Activated CD4-positive, alpha-beta T cell treated with anti-CD3 and anti-CD28 coated beads, Interleukin-2, Interleukin-6, amounts not matched to agents 100 ng/mL and 50 ng/mL, durations not matched to agents 16 hours and 8 hours (primary cell): ENCODE measurements at places on chromosomes 1 and 21.

DNA sequence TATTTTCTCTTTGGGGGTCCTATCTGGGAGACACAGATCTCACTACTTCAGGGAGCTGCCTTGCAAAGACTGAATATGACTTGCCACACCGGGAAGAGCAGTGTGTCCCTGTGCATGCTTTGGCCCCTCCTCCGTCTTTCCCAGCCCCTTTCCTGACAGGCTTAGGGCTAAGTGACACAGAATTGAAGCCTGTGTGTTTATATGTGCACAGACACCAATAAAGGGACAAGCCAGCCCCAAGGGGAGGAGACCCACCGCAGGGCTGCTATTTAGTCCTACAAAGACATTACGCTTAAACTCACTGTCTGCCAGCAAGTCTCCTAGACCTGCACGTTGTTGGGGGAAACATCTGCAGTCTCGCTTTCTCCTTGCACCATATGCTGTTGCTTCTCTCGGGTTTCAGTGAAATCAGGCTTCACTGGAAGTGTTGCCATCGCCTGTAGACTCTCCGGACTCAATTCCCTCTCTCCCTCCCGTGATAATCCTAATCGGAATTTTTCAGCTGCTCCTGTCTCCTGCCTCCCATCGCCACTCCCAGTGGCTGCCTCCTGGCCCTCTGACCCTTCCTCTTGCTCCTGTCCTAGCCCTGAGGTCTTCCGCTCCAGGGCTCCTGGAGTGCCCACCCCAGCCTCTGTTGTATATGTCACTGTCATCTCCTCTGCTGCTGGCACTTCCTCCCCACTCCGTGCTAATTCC is 58.5 kb upstream of the LRRC53 start:
- no peak for DNase-seq

DNA sequence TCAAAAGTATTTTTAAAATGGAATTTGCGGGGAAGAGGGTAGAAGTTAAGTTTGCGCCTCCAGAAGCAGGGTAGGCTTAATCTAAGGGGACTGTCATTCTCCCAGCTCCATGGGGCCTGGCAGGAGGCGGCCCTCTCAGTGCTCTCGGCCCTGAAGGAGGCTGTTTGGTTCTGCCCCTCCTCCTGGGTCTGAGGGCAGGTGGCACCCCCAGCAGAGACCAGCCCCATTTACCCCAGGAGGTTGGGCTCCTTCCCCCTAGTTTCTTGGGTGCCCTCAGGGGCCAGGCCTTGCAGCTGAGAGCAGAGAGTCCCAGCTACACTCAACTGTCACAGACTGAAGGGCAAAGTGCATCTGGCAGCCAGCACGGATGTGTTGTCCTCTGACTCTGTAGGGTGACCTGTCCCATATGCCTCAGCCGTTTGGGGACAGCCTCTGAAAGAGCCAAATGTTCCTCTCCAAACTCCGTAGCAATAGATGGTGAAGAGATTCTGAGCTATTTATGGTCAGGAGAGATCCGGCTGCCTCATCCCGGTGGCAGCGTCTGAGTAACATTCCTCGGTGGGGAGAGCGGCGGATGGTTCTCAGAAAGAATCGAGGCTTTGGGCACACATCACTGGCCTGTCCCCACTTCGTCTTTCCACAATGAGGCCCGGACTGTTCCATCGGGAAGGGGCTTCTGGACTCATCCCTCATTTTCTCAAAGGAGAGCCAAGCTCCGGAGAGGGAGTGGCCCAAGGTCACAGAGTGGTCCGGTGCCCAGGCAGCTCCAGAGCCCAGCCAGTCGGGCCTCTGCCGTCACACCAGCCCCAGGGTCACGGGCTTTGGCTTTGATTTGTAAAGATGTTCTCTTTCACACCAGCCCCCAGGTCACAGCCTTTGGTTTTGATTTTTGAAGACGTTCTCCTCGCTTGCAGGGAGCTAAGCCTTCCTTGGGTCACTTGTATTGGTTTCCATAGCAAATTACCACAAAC is 424.2 kb upstream of the VAMP3 start:
- no peak for DNase-seq

DNA sequence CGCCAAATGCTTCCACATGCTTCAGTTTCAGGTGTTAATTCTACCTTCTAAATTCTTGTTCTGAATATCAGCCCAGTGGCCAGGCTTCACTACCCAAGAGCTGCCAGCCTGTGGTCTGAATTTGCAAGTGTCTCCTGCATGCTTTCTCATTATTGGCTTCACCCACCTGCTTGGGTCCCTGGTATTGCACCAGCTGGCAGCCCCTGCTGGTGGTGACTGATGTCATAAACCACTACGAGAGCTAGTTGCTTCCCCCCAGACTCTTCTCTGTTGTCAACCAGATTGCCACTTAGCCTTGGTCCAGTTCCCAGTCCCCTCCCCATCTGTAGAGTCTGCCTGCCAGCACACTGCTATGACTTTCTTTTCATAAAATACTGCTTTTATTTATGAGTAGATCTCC is 197.7 kb upstream of the DUSP10 start:
- no peak for DNase-seq

- peak; percentile 60 for DNase-seq
Observed at GRCh38 chr21:37367703-37368540, 1.3 kb downstream of the DYRK1A start.

GRCh38 chr1:8813991-8814390 is 3.4 kb downstream of the RERE start:
- DNase-seq, result no peak

GRCh38 chr1:207971331-207972219 is 60.6 kb upstream of the CD34 start:
- DNase-seq, result no peak

GRCh38 chr1:118437664-118438063 is 252.6 kb upstream of the SPAG17 start:
- no peak for DNase-seq

DNA sequence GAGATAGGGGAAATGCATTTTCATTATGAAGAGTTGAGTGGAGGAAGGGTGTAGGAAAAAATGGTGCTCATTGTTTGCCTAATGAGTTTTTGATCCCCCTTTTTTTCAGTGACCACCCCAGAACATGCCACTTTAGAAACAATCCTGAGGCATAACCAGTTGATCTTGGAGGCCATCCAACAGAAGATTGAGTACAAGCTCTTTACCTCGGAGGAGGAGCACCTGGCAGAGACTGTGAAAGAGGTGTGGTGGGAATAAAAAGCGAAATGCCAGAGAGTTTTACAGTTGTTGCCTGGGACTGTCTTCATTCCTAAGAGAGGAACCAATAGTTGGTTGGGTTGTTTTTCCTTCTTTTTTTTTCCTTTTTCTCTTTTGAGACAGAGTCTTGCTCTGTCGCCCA is 54.3 kb upstream of the EPHA8 start:
- DNase-seq, result no peak

DNA sequence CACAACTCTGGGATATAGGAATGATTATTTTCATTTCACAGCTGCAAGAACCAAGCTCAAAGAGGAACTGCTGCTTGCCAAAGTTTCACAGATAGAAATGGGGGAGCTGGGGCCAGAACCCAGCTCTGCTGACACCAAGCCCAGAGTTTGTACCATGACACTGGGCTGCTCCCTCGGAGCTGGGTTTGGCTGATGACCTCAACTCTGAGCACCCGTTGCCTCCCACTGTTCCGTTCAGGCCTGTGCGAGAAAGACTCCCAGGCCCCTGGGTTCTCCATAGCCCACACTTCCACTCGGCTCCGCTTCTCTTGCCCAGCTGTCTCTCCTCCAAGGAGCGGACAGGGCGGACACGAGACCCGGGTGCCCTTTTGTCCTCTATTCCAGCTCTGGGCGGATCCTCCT is 55.2 kb downstream of the NGF start:
- no peak for DNase-seq

DNA sequence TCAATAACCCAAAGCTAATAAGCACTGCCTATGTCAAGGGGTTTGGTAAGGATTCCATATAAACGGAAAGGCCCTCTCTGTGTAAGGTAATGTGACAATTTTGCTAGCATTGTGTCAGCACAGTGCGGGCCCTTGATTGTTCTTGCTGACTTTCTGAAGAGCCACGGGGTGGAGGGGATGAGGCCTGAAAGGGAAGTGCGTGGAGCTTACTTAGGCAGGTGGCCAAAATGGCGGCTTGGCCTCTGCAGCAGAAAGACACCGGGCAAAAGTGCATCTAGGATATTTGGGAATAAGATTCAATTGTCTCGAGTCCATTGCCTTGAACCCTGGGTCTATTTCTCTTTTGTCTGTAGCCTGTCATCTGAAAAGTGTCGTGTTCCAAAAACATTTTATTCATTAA is 114.3 kb downstream of the TGFB2 start:
- no peak for DNase-seq

- no peak for DNase-seq
Observed at GRCh38 chr1:96520579-96520947, 201.0 kb upstream of the PTBP2 start.

GRCh38 chr1:239909898-239910297 is 181.8 kb upstream of the FMN2 start:
- no peak for DNase-seq

GRCh38 chr1:157176591-157177121 is 38.5 kb upstream of the ETV3 start:
- no peak for DNase-seq

GRCh38 chr1:34786521-34787325 is 5.7 kb downstream of the GJB3 start:
- peak; percentile 73 for DNase-seq

DNA sequence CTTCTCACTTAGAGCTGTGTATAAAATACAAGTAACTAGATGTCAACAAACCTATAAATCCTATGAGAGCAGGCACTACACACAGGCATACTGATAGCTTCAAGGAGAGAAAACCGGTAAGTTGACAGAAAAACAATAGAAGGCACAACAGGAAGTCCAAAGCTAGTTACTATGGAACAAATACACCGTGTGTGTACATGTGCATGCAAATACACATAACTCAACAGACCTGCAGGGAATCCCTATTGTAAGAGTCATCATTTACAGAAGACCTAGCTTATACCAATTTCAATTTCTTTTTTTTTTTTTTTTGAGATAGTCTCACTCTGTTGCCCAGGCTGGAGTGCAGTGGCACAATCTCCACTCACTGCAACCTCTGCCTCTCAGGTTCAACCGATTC is 26.3 kb downstream of the JAK1 start:
- no peak for DNase-seq

GRCh38 chr1:68339505-68339904 is 107.2 kb upstream of the WLS start:
- DNase-seq, result no peak

DNA sequence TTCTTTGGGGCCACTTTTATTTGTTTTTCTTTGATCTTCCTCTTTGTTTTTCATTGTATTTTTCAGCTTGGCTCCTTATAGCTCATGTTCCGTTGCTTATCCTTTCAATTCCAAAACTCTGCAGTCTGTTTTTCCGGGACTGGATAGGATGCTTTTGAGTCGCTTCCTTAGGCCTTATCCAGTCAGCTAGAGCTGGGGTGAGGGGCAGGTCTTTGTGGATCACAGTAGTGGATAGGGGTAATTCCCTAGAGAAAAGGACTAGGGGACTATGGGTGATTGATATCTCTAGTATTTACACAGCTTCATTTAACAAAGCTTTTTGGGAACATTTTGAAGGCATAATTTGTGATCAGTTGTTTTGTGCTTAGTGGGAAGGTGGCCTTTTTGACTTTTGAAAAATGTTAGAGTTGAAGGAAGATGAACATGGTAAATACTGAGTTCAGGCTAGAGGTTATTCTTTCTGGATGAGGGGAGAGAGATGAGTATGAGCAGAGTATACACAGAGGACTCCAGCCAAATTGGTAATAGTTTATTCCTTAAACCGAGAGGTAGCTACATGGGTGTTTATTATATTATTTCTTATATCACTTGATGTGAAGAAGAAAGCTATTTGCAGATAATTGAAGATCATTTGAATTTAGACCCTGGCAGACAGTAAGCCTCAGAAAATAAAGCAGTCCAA is 22.5 kb downstream of the CEP350 start:
- DNase-seq, result no peak

- no peak for DNase-seq
Observed at GRCh38 chr1:111982428-111982827, 7.0 kb downstream of the KCND3 start.

DNA sequence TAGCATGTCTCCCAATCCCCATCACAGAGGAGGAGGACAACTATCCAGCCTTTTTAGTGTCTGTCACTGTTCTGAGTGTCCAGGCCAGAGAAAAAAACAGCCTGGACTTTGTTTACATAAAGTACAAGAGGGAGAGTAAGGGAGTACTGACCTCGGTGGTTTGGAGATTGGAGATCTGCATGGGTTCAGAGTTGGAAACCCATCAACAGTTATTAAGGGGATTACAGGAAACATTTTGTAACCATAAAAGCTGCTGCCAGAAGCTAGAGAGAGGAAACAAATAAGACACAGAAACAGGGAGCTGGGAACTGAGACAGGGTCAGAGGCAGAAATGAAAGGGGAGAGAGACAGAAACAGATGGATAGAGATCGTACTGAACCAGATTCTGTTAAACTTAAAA is 131.5 kb upstream of the CTTNBP2NL start:
- no peak for DNase-seq

DNA sequence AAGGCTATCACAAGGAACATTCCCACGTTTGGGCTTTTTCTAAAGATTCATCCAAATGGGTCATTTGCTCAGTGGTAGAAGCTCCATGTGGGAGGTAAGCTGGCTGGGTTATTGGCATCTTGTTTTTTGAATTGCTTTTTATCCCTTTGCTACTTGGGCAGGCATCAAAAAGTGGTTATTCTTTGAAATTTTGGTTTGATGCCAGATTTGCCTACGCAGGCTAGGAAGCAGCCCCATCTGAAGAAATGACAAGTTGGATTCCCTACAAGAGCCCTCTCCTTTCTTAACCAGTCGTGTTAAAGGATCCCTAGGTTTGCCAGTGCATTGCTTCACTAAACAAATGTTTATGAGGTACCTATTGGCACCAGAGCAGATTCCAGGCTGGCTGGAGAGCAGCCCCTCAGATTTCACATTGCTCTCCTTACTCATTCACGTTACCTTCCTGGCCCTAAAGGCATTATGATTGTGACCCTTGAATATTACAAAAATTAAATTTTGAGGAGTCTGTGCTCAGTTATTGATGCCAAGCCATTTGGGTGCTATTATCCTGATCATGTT is 38.8 kb downstream of the ARID1A start:
- DNase-seq, result no peak

- no peak for DNase-seq
Observed at GRCh38 chr1:87706779-87707228, 378.1 kb downstream of the LMO4 start.

DNA sequence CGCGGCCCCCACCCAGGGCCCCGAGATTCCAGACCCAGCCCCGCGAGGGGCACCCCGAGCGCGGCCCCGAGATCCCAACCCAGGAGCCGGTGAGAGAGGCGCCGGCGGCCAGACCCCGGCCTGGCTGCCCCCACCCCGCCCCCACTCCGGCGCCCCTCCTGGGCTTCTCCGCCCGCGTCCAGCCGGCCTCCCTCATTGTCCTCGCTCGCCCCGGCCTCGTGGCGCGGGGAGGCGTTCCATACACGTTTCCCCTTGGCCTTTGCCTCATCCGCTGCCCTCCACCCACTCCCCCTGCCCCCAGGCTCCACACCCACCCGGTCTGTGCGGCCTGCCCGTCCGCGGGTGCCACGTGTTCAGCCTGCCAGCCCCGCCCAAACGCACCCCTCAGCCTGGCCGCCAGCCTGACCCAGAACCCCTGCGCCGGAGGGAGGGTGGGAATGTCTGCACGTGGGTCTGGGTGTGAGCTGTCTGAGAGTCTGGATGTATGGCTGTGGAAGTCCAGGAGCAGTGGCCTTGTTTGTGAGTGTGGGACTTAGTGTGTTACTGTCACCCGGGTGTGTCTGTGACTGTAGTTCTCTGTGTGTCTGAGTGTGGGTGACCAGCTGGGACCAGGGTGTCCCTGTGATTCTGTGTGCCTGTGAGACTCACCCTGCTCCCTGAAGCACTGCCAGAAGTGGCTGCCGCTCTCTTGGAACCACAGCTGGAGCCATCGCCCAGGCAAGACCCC is 681 bp downstream of the B4GALT2 start:
- peak; percentile 73 for DNase-seq

GRCh38 chr1:115545791-115546733 is 95.7 kb upstream of the VANGL1 start:
- peak; percentile 2 for DNase-seq
